ENCODE measurements at places on chromosomes 16 and 17.

GRCh38 chr16:80663078-80663477, 122.3 kb downstream of the DYNLRB2 start:
- no peak for DNase-seq

DNA sequence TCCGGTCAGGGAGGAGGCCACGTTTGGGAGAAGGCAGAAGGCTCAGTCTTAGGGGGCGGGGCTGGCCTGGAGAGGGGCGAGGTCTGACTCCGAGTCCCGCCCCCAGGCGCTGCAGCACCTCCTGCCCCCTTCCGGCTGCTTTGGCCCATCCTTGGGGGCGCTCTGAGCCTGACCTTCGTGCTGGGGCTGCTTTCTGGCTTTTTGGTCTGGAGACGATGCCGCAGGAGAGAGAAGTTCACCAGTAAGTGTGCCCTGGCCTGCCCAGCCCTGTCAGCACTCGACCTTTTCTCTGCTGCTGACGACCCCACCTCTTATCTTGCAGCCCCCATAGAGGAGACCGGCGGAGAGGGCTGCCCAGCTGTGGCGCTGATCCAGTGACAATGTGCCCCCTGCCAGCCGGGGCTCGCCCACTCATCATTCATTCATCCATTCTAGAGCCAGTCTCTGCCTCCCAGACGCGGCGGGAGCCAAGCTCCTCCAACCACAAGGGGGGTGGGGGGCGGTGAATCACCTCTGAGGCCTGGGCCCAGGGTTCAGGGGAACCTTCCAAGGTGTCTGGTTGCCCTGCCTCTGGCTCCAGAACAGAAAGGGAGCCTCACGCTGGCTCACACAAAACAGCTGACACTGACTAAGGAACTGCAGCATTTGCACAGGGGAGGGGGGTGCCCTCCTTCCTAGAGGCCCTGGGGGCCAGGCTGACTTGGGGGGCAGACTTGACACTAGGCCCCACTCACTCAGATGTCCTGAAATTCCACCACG, 1.5 kb downstream of the TNFRSF12A start:
- no peak for DNase-seq

DNA sequence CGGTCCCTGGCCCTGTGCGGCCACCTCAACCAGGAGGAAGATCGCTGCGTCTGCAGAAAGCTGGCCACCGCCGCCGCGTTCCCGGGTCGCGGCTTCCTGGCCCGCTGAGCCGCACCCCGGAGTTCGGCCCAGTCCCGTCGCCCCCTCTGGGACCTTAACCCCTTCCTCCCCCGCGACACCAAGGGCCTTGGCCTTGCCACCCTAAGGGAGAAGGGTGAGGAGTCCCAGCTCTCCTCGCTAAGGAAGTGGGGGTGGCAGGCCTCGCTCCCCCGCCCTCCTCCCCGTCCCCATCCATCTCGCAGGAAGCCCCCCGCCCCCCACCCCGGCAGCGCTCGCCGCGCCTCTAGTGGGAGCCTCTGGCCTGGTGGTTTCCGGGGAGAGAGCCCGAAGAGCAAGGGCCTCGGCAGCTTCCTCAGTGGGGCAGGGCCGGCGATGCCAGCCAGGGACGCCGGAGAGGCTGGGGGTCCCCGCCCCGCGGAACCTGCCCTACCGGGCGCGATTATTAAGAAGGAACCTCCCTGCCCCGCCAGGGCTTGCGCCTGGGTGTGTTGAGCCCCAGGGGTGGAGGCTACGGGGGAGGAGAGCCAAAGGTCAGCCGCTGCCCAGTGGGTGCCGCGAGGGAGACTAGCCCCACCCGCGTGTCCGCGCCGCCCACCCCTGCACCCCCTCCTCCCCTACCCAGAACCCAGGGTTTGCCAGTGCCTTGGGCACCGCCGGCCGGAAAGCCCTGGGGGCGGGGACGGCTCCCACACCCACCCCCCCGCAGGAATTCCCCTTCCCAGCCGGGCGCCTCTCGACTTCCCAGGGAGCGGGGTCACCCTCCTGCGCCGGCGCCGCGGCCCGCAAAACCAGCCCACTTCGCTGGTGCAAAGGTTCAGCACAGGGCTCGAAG, 6.8 kb downstream of the CBX4 start:
- no peak for DNase-seq

- no peak for DNase-seq
Measured at GRCh38 chr16:29126616-29127015, 141.8 kb downstream of the LAT start.

- DNase-seq, result no peak
Measured at GRCh38 chr17:39709319-39709997, 9.6 kb downstream of the ERBB2 start.

DNA sequence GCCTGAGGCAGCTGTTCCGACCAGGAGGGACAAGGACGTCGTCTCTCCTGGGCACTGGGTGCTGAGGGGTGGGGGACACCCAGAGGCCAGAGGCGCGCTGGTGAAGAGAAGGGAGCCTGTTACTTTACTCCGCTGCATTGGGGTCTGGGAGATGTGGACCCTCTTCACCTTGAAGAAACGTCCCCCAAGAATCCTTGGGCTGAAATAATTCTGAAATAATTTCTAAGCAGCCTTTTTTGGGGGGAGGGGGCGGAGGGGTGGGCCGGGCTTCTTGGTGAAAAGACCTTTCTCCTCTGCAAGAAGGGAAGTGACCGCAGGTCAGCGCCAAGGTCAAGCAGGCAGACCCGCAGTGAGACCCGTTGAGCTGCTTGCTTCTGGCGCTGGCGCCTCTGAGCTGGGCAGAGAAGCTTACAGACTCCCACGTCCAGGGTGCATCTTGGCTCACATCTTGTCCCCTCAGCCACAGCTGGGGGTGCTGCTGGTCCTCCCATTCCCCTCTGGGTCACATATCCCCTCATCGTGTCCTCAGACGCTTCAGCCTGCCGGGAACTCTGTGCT, 1.1 kb downstream of the SYT17 start:
- no peak for DNase-seq

GRCh38 chr17:54666559-54666958, 234.1 kb upstream of the TOM1L1 start:
- DNase-seq, result no peak

DNA sequence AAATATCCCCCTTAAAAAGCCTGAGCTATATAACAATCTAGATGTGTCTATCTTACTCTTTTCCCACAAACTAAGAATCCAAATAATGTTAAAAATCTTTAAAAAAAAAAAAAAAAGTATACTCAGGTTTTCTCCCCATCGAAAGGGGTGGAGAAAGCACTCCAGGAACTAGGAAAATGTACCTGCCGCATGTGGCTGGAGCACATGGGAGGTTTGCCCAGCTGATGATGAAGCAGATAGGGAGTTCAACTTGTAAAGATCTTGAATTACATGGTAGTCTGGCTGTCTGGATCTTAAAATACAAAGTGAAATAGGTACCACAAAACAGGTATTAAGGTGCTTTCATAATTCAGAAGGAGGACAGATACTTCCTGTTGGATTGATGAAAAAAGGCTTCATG, 8.8 kb upstream of the SLFN14 start:
- no peak for DNase-seq

- no peak for DNase-seq
Measured at GRCh38 chr16:28596840-28597691, at the start of gene SULT1A2. TSS of gene SULT1A2 (minus strand) at chr16:28597050. CDS start at chr16:28595930, 1,120 bp downstream.

- DNase-seq, result peak; percentile 16
Measured at GRCh38 chr17:46818316-46818928, at the start of gene WNT3. TSS of gene WNT3 (minus strand) at chr17:46818692. CDS start at chr17:46818597, 95 bp downstream.

DNA sequence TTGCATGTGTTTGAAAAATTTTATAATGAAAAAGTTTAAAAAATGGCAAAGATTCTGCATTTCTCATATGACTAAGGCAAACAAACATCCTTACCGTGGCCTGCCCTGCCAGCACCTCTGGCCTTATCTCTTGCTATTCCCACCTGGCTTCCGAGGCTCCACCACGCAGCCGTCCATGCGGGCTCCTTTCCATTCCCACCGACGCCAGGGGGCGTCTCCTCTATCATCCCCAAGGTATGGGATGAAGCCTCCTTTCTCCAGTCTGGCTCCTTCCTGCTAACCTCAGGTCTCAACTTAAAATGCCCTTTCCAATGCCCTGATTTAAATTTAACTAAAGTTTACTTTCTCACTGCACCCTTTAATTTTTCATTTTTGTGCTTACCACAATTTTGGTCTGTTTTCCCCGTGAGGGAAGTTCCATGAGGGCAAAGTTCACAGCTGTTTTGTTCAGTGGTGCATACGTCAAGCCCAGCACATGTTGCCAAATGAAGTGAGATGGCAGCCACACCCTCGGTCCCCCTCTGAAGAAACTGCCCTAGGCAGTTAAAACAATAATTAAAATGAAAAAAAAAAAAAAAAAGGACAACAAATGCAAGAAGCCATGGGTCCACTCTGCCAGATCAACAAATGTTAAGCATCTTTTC, 13.3 kb upstream of the SDK2 start:
- DNase-seq, result no peak

DNA sequence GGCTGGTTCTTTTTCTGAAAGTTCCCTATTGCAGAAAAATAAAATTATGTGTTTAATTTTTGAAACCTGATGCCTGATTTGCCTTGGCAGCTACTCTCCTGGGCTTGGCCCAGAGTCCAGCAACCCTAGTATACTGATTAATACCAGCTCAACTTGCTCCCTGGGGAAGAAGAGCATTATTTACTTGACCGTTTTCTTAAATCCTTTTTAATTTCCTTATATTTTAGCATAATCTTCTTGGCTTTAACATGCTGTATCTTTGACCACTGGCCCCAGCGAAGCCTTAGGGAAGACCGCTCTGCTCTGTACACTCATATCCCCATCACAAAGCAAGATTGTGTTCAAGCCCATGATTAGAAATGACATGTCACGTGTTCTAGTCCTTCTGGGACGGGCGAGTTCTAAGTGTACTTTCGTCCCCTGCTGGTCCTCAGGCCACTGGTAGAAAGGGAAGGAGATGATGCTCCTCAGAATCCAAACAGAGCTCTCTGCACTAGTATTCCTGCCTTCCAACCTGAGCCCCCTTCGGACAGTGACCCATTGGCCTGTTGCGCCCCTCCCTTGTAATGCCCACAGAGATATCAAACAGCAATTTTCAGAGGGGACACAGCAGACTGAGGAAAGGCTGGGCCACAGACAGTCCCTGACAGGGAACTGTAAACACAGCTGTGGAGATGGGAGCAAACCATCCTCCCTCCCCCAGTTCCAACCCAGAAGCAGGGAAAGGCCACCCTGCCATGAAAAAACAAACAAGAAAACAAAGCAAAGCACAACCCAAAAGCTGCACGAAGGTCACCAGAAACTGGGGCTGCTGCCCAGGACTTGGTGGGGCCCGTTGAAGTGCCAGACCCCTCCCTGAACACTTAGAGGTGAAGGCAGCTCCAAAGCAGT, 4.3 kb upstream of the EZH1 start:
- DNase-seq, result no peak

DNA sequence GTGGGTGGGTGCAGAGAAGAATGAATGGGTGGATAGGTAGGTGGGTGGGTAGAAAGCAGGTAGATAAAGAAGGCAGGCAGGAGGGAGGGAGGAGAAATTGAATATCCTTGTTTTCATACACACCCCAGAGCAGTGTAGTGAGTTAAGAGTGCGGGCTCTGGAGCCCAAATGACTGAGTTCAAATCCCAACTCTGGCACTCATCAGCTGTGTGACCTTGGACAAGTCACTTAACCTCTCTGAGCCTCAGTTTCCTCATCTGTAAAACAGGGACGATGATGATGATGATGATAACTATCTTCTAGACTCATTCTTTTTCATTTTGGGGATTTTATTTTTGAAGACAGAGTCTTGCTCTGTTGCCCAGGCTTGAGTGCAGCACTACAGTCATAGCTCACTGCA, 2.0 kb upstream of the IL21R start:
- no peak for DNase-seq

DNA sequence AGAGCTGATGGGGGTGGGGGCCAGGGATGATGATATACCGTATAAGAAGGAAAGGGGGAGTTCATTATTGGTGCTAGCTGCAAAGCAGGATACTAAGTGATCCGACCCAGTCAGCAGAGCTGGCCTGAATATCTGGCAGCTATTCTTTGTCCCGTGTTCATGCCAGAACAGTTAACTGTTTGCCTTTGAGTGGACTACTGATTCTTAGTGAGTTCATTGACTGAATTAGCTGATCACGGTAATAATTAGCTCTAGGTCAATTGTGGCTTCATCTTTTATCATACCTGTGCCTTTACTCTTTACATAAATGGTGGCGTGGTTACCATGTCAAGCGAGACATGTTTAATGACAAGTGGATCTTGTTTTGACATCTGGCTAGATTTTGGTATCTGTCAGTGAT, 5.3 kb downstream of the KPNB1 start:
- no peak for DNase-seq

GRCh38 chr17:74595037-74595750, 3.1 kb upstream of the CD300LD start:
- no peak for DNase-seq

GRCh38 chr17:39195568-39196160, 1.8 kb downstream of the CACNB1 start:
- DNase-seq, result no peak

- no peak for DNase-seq
Measured at GRCh38 chr17:81194941-81195901, 27.5 kb downstream of the CEP131 start.

- no peak for DNase-seq
Measured at GRCh38 chr16:72705801-72706200, 342.1 kb downstream of the ZFHX3 start.

DNA sequence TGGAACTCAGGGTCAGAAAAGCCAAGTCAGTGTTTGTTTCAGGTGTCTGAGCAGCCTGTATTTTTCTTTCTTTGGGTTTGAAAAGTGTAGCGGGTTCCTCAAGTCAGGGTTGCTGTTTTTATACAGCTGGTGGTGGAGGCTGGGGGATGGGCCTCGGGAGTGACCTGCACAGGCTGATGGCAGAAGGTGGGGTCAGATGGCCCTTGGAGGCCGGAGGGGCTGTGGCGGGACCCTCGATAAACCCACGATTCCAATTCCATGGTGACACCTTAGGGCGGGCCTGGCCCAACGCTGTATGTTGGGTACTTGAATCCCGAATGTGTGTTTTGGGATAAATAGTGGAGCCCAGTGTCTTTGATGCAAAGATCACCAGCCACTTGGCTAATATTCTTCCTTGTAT, 28.7 kb downstream of the COX4I1 start:
- no peak for DNase-seq

- peak; percentile 99 for DNase-seq
Measured at GRCh38 chr17:16486373-16487250, 5.4 kb downstream of the LRRC75A start.

- no peak for DNase-seq
Measured at GRCh38 chr16:6634151-6634550, 698.5 kb upstream of the RBFOX1 start.

DNA sequence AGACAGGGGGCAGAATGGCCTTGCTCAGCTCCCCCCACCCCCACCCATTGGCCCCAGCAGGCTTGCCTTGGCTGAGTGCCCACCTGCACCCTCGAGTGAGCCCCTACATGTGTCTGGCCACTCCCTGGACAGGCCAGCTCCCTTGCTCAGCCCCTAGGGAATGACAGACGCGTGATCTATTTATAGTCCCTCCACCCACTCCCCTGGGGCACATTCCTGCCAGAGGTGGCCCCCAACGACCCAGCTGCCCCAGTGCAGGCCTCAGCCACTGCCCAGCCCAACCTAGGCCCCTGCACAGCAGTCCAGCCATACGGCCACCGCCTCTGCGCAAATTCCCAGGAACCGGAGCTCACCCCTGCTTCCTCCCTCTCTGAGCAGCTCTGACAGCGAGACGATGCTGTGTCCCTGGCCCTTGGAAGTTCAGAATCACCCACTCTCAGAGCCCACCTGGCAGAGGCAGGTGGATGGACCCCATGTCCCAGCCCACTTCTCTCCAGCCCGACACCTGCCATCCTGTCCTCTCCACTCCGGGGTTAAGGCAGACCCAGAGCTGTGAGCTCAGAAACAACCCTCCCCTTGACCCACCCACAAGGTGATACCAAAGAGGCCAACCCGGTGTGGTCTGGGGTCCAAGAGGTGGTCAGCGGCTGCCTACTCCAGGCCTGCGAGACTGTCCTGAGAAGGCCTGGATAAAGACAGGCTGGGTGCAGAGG, 11.5 kb upstream of the P2RX1 start:
- DNase-seq, result no peak
